CD4-positive, alpha-beta T cell (primary cell): ENCODE measurements at places on chromosomes 3 and 15.

DNA sequence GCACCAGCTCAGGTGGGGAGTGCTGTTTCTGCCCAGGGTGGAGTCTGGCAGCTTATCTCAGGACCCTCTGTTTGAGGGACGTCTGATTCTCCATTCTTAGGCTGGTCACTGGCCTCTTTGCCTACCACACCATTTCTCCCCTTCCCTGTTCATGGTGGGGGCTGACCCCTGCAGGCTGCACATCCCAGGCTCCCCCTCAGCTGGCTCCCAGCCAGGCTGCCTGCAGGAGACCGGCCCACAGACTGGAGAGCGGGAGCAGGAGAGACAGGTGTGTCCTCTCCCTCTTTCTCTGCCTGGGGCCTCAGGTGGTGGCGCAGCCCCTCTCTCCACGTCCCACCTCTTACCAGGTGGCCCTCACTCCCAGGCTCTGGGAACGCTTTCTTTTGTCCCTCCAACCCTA is 60.8 kb downstream of the RAB11A start:
- DNase-seq: no peak

DNA sequence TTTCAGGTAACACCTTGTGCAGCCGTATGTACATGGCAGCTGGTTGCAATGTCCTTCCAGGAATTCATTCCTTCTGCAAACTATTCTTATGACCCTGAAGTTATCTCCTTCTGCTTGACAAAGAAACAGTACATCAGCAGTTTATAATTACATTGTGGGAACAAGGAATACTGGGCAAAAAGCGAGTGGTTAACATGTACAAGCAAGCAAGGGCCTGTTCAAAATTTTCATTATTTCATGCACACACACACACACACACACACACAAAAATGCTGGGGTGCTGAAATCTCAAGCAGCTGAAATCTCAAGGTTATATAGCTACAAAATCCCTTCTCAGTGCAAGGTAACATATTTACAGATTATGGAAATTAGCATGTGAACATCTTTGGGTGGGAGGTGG is 30.7 kb downstream of the GTPBP8 start:
- no peak for DNase-seq

DNA sequence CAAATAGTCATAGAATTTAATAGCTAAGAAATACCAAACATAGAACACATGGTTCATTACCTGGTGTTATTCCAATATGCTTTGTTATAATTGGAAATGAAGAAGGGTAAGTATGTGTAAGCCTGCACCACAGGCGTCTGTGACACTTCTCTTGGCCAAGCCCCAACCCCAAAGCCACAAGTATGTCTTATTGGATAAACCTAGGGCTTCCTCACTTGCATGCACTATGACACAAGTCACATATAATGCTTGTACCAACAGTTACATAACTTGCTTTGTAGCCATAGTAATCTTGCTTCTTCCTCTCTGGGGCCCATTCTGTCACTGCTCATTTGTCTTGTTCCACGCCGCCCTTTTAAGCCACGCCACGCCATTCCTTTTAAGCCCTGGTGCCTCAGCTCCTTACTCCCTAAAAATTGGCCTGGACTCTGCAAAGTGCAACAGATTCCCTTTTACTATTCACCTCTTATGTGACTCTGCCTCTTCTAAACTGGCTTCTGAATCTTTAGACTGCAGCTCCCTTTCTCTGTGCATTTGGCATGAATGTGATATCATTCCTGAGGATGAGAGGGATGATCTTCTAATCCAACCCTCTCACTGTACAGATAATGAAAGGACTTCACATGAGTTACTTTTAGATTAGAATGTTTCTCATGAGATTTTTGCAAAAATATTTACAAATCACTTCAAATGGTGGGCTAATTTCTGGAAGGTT is 48.1 kb upstream of the EPHA3 start:
- no peak for DNase-seq

- no peak for DNase-seq
Observed at GRCh38 chr3:127097072-127097405, 95.9 kb upstream of the PRR23E start.

GRCh38 chr15:73560501-73561117 is 72.6 kb downstream of the NPTN start:
- peak; percentile 66 for DNase-seq

- no peak for DNase-seq
Observed at GRCh38 chr3:170740726-170741591, 129.0 kb downstream of the RPL22L1 start.

DNA sequence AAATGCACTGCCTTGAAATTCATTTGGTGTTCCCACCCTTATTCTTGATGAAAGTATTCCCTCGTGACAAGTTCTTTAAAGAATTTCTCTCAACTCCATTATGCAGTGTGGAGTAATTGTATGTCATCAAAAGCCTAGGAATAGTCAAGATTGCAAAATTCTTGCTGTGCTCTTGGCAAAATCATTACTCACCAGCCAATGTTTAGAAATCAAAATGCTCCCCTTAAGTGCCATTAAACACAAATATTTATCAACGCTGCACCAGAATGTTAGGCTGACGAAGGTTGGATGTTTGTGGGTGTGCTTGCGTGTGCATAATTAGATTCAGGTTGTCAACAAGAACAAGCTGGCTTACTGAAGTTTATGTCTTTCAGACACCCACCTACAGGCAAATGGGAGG is 40.5 kb downstream of the SST start:
- DNase-seq: no peak

- no peak for DNase-seq
Observed at GRCh38 chr3:126028096-126028495, 55.8 kb downstream of the SLC41A3 start.

- no peak for DNase-seq
Observed at GRCh38 chr3:188264226-188265207, 110.6 kb downstream of the LPP start.

DNA sequence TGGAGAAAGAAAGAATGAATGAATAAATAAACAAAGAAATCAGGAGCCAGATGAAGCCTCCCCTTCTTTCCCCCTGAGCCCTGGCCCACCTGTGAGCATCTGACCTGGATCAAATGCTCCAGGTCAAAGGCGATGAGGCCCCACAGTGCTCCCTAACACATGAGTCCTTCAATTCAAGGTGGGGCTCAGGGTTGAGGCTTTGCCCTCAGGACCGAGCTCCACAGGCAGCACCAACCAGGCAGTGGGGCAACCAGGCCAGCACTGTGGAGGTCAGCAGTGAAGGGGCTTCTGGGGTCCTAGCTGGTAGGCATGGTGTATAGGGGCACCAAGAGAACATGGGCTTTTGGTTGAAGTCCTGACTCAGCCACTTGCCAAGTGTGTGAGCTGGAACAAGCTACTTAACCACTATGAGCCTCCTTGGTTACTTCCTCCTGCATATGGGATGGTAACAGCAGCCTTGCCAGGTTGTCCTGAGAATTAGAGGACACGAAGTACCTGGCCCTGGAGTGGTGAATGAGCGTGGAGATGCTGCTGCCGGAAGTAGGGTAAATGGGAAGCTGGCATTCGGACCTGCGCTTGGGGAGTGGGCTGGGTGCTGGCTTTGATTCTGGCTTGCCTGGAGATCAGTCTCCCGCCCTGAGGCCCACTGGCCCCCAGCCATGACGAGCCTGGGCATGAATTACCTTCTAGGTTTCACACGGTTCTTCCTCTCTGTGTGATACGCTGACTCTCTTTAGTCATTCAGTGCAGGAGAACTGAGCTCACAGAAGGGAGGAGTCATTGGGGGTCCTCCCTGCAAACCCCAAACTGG is 10.0 kb upstream of the PAQR5 start:
- DNase-seq: no peak

- no peak for DNase-seq
Observed at GRCh38 chr3:2099779-2100191, 1.1 kb downstream of the CNTN4 start.

DNA sequence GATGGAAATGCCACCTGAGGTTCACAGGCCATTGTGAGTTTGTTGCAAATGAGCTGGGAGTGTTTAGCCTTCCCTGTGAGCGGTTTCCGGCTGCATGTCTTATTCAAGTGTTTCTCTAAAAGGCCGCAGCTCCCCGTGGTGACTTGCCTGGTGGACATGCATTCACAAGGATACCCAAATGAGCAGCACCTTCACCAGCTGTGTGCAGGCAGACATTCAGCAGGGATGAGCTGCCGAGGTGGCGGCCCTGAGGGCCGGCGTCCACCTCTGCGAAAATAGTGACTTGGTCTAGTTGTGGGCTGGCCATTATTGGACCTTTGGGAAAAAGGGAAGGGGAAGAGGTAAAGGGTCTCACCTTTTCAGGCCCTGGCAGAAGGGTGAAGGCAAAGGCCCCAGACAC is 23.4 kb downstream of the SPSB4 start:
- DNase-seq: no peak

GRCh38 chr3:143529018-143529478 is 319.2 kb downstream of the SLC9A9 start:
- DNase-seq: no peak

DNA sequence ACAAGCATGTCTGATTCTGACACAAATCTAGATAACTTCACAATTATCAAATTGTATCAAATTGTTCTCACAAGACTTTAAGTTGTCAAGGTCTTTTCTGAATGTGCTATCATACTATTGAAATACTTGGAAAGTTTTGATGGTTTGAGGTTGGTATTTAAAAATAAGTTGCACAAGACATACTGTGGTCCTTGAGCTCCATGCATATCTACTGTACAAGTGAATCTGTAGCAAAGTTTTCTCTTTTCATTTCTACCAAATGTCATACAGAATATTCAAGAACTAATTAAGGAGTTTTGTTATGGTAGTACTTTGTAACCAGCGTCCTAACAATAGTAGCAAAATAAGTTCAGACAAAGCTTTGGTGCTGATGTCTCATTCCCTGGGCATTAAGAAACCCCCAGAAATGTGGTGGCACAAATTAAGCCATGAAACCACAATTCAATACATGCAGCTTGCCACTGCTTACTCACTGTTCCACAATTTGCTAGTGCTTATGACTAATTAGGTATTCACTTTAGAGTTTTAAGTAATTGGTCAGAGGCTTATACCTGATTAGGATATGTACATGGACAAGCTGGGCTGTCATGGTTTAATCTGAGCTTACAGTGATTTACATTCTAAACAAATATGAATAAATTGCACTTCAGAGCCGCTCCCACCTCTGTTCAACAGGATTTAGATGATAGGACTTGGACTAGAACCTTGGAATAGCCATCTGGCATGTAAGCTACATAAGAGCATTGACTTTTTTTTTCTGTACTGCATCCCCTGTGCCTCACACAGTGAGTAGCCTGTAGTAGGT is 8.8 kb downstream of the TBC1D23 start:
- DNase-seq: no peak

GRCh38 chr3:147744967-147745366 is 335.8 kb downstream of the ZIC1 start:
- DNase-seq: no peak

DNA sequence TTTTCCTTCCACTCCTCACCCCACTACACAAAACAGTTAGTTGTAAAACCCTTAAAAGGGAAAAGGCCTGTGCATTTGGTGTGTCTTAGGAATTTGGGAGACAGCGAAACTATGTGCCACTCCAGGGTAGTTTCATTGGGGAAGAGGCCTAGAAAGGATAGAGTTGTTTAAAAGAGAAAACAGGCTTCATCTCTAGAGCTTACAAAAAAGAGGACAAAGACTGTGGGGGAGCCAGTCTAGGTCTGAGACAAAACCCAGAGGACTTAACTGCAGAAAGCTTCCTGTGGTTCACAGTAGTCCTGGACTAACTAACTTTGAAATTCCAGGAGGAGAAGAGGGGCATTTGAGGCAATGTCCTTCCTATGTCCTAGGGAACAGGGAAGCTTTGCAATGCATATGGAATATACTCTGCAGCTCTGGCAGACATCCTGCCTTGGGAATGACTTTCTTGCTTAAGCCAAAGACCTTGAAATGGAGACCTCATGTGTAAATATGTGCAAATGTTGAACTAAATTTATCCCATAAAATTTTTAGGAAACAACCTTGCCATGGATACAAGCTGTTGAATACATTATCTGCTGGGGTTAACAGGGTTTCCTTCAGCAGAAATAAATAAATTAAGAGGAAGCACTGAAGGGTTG is 159.4 kb downstream of the LSAMP start:
- DNase-seq: no peak

- no peak for DNase-seq
Observed at GRCh38 chr3:77271306-77271705, 231.4 kb downstream of the ROBO2 start.

DNA sequence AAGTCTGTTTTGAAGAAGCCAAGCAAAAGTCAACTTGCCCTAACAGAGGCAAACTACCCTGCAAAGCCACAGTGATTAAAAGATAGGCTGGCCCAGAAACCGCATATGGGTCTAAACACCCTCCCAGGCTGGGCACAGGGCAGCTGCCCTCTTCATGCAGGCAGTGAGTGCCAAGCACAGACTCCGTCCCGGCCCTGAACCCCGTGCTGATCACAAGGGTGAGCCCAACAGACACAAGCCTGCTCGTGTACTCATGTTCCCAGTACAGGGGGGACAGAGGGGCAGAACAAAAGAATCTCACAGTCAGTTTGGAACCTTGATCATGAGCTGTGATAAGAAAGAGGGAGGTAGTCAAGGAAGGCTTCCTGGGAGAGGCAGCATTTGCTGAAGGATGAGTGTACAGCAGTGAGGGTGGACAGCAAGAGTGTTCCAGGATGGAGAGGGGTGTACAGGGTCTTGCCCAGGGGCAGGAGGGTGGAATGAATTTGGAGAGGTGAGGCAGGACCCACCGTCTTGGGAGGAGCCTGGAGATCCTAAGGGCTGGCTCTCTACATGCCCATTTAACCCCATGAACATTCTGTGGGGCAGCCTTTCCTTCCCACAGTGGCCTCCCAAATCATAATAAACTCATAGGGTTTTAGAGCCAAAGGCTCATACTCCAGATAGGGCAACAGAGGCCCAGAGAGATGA is 43.2 kb upstream of the PRR23E start:
- no peak for DNase-seq

DNA sequence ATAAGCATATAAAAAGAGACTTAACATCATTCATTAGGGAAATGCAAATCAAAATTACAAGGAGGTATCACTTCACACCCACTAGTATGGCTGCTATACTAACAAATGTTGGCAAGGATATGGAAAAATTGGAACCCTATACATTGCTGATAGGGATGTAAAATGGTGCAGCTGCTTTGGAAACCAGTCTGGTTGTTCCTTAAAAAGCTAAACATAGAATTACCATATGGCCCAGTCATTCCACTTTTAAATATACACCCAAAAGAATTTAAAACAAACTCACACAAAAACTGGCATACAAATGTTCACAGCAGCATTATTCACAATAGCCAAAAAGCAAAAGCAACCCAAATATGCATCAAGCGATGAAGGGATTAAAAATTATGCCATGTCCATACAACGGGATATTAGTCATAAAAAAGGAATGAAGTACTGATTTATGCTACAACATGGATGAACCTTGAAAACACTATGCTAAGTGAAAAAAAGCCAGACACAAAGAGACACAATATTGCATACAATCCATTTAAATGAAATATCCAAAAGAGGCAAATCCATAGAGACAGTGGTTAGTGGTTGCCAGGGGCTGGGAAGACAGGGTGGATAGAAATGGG is 118.3 kb downstream of the OSBPL10 start:
- no peak for DNase-seq

DNA sequence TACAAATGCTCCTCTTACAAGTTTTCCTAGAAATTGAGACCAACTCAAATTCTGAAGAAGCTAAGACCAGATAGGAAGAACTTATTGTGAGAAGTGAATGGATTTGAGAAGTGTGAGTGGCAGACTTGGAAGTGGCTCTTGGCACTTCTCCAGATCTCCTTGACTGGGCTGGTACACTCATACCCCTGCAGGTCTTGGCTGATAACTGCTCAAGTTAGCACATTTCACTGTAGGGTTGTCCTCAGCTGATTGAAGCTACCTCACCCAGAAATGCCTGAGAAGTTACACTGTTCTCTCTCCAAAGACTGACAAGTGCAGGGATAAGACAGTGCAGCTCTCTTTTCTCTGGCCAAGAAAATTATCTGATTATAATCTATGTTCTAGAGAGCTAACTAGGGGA is 16.5 kb upstream of the CLDN1 start:
- no peak for DNase-seq
